ENCODE measurements at places on chromosomes 16 and 17.
A peak's percentile ranks its signal among the peaks of the same experiment; 100 is the strongest.

- peak; percentile 70 for DNase-seq
These were observed 5.5 kb upstream of the RHBDF2 start for GRCh38 chr17:76506408-76507345.

- DNase-seq: no peak
These were observed 212.2 kb upstream of the RPL38 start for GRCh38 chr17:73991260-73991659.

DNA sequence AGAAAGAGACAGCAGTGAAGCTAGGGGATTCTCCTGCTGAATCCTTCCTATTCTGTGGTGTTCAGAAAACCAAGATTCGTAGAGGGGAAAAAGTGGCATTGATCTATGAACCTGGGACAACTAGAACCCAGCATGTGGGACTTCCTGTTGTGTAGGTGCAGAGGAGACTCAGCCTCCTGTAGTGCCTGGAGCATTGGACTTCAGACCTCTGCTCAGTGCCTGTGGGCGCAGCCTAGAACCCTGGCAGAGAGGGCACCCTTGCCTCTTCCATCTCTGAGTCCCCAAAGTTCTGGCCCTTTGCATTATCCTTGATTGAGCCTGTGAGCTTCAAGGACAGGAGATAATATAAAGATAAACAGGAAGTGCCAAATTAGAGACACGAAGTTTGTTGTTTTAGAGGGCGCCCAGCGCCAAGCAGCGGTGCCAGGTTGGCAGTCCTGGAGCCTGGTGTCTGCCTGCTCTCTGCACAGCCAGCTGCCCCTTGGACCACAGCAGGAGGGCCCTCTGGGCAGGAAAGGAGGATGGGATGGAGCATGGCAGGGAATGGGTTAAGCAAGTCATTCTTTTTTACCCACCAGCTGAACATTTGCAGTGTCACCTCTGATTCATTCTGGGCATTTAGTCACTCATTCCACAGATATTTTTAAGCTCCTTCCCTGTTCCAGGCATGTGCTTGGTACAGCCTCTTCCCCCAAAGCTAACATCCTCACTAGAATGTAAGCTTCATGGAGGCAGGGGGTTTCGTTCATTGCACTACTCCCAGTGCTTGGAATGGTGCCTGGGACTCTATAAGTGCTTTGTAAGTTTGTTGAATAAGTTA is 11.9 kb upstream of the SP6 start:
- peak; percentile 91 for DNase-seq

- peak; percentile 18 for DNase-seq
These were observed 323.0 kb downstream of the CBLN1 start for GRCh38 chr16:48958681-48959080.

DNA sequence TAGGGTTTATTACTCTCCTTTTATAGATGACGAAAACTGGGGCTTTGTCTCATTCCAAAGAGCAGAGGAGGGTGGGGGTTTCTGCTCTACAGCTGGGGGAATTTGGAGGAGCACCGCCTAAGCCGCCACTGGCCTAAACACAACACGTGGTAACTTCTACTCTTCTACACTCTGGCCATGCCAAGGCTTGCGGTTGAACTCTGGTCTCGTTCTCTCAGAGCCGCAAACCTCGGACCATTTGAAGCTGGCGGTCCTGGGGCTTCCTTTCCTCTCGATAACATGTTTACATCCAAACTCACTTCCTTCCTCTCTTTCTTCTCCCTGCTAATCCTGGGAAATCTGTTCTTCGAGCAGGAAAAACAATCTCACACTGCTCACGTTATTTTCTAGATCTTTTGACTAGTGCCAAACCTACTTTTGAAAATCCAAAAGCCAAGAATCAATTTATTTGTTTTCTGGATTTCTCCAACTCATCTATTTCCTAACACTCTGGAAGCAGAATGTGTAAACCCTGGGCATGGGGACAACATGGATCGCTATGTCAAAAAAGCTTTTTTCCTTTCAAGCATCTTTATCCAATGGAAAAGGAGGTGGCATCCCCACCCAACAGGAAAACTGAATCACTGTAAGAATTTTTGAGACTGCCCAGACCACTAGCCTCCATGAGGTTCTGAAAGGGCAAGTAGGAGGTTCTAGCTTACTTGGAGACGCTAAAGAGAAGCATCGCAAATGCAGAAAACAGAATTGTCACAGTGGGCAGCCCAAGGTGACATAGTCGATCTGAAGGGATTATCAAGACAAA is 13.6 kb upstream of the EEF2K start:
- DNase-seq: peak; percentile 89

DNA sequence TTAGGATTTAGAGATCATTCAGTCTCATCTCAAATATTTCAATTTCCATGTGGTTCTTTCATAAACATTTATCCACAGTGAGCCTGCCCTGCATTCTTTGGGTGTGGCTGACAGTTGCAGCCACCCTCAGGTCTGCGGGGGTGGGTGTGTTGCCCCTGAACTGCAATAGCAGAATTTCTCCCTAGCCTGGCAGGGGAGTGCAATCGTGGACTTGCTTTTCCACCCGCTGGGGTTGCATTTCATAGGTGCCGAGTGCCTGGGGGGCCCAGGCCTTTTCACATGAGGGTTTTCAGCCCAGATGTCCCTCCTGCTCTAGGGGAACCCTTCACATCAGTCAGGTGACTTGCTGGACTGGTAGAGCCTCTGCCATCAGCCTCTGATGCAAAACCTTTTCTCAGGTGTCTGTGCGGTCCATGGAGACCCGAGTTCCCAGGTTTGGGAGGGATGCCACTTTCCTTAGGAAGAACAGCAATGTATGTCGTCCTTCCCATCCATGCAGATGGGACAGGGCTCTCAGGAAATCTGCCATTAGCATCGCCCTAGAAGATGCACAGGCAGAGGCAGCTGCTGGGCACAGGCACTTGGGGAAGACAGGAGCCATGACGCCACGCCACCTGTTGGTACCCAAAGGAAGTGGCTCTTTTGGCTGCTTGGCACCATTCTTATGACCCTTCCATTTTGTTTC is 2.4 kb upstream of the USP36 start:
- DNase-seq: peak; percentile 52

DNA sequence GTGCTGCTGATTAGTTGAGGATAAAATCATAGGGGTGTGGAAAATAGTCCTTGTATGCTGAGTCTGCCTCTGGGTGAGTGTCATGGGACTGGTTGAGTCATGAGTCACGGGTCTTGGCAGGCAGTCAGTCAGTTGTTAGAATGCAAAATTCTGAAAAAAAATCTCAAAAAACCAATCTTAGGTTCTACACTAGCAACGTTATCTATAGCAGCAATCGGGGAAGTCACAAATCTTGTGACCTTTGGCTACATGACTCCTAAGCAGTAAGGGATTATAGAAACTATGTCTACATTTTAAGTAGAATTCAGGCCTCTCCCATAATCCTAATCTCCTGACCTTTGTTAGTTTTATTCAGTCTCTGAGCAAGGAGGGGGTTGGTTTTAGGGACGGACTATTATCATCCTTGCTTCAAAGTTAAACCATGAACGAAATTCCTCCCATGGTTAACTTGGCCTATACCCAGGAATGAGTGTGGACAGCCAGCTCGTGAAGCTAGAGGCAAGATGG is 18.0 kb upstream of the PMFBP1 start:
- peak; percentile 68 for DNase-seq

- peak; percentile 88 for DNase-seq
These were observed at the start of gene MT1E for GRCh38 chr16:56625140-56625942. Gene MT1E (plus strand): TSS chr16:56625781. CDS start chr16:56625852, 71 bp downstream.

- no peak for DNase-seq
These were observed 101.3 kb downstream of the ZFHX3 start for GRCh38 chr16:72946474-72947194.

DNA sequence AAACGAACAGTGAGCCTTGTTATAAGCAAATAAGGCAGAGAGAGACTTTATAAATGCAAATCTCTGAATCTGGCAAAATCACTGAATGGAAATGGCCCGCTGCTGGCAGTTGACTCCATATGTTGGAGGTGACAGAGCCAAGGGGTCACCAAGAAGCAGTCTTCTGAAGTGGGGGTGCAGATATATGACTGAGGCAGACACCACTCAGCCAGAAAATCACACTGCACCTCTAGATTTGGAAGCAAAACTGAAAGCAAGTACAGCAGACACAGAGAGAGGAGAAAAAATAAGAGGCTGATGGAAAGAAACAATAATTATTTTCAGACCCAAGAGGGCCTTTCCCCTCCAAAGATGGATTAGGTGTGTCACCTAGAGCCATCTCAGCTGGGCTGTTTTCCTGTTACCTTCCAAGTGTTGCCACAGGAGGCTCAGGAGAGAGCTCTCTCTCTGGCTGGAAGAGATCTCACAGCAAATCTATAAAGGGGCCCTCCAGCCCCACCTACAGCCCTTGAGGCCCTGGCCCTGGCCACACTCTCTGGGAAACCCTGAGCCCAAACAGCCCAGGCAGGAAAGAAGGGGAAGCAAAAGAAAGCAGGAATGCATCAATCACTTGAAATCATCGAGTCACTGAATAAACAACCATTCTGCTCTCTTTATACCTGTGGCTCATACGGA is 585.1 kb upstream of the PSMD7 start:
- no peak for DNase-seq

- peak; percentile 89 for DNase-seq
These were observed 5.6 kb upstream of the CIITA start for GRCh38 chr16:10871157-10871991.

Measured in EH (cell line).